ENCODE measurements at places on chromosomes 4 and X. TPM values are rescaled to one million over a fixed set of nuclear protein-coding genes. Genes with fewer than 3 reads are reported as not detected.

ATP8A1 gene
- polyA plus RNA-seq: 31.1 TPM

SHOX gene
- 0.13 TPM for polyA plus RNA-seq

COL25A1 gene
- 14.5 TPM for polyA plus RNA-seq

HMX1 gene
- polyA plus RNA-seq: not detected

ZNF630 gene
- 3.2 TPM for polyA plus RNA-seq

Measured in renal cortex interstitium (tissue), 15 donors.